ENCODE measurements at places on chromosomes 12 and 14.
A peak's percentile ranks its signal among the peaks of the same experiment; 100 is the strongest.

DNA sequence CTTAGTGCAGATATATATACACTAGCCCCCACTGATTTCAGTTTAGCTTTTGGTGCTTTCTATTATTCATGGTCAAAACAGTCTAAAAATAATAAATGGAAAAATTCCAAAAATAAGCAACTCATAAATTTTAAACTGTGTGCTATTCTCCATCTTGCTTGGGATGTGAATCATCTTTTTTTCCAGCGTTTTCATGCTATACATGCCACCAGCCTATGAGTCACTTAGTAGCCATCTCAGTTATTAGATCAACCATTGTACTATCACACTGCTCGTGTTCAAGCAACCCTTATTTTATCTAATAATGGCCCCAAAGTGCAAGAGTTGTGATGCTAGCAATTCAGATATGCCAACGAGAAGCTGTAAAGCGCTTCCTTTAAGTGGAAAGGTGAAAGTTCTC, 73.9 kb upstream of the KRR1 start:
- no peaks in the 10 kb centered on the region for H3K27me3 ChIP-seq
- H3K36me3 ChIP-seq = no peaks in the 10 kb centered on the region
- peak; percentile 85 for DNase-seq

DNA sequence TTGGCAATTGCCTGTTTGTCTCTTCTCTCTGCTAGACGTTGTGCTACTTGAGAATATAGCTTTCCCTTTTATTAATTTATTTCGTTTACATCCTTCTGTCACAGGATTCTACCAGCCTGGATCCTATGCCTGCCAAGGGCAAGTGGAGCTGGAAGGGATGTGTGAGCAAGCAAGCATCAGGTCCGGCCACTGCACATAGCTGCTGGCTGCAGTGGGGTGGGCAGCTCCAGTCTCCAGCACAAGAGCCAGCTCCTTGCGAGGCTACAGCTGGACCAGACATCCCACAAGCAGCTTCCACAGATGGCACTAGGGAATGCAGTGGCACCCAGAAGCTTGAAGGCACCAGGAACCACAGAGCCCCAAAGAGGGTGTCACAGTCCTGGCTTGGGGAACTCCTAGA, 225.0 kb downstream of the KCNC2 start:
- H3K27ac ChIP-seq = no peak overlapping the region
- DNase-seq = no peak
- H3K36me3 ChIP-seq = no peaks in the 10 kb centered on the region
- H3K4me1 ChIP-seq = no peaks in the 10 kb centered on the region
- no peaks in the 10 kb centered on the region for H3K27me3 ChIP-seq
- H3K4me3 ChIP-seq = no peak overlapping the region

DNA sequence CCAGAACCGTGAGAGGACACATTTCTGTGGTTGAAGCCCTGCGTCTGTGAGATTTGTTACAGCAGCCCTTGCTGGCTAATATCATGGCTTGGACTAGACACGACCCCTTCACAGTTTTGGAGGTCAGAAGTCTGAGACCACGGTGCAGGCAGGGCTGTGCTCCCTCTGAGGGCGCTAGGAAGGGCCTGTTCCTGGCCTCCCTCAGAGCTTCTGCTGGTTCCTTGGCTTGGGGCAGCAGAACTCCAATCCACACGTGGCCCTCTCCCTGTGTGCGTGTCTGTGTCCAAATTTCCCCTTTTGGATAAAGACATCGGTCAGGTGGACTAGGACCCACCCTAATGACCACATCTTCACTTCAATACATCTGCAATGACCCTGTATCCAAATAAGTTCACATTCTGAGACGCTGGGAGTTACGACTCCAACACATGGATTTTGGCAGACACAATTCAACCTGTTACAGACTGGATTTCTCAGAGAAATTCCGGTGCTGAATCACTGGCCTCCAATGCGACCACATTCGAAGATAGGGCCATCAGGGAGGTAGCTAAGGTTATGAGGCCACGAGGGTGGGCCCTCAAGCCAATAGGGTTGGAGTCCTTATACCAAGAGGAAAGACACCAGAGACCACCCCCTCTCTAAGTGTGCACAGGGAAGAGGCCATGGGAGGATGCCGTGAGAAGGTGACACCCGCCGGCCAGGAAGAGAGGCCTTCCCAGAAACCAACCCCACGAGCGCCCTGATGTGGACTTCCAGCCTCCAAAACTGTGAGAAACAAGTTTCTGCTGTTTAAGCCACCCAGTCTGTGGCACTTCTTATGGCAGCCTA, 43.6 kb upstream of the PPP2R5C start:
- no peaks in the 10 kb centered on the region for H3K36me3 ChIP-seq
- H3K27ac ChIP-seq = no peak overlapping the region
- H3K4me3 ChIP-seq = no peak overlapping the region
- peaks cover 21% of the 10 kb centered on the region for H3K27me3 ChIP-seq
- no peak for DNase-seq

GRCh38 chr14:87113286-87113685, 879.7 kb downstream of the GALC start:
- no peaks in the 10 kb centered on the region for H3K36me3 ChIP-seq
- no peak overlapping the region for H3K27ac ChIP-seq
- DNase-seq = no peak
- H3K27me3 ChIP-seq = no peaks in the 10 kb centered on the region
- no peak overlapping the region for H3K4me3 ChIP-seq
- H3K4me1 ChIP-seq = no peaks in the 10 kb centered on the region

DNA sequence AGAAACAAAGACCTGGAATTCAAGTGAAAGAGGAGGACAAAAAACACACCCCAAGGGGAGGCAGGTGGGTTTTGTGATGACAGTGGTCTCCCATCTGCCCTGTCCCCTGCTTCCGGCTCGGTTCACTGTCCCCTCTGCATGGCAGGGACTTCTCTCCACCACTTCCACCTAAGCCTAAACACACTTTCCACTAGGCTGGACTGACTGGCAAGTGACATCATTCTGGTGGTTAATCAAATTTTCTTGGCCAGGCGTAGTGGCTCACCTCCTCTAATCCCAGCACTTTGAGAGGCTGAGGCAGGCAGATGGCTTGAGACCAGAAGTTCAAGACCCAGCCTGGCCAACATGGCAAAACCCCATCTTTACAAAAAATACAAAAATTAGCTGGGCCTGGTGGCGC, 11.9 kb downstream of the PLEKHG6 start:
- peaks cover 2% of the 10 kb centered on the region for H3K36me3 ChIP-seq
- H3K27me3 ChIP-seq = no peaks in the 10 kb centered on the region
- H3K4me3 ChIP-seq = no peak overlapping the region
- H3K27ac ChIP-seq = peak overlapping the region; percentile 80
- peak; percentile 63 for DNase-seq

DNA sequence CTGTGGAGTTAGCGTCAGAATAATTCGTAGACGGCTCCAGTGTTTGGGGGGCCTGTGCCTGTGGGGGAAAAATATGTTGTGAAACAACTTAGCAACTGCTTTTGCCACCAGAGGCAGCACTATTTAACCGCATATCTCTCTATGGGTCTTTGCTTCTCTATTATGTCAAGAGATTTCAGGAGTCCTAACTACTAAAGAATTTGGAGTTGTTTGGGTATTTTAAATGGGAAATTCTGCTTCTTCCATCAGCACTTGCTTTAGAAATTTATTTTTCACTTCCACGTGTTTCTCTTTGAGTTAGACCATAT, 594 bp upstream of the CLEC14A start:
- H3K4me1 ChIP-seq = peaks cover 20% of the 10 kb centered on the region
- peak overlapping the region; percentile 27 for H3K4me3 ChIP-seq

GRCh38 chr14:72045885-72046284, 113.7 kb downstream of the RGS6 start:
- no peak overlapping the region for H3K27ac ChIP-seq
- no peak for DNase-seq
- no peaks in the 10 kb centered on the region for H3K36me3 ChIP-seq
- H3K4me3 ChIP-seq = no peak overlapping the region

DNA sequence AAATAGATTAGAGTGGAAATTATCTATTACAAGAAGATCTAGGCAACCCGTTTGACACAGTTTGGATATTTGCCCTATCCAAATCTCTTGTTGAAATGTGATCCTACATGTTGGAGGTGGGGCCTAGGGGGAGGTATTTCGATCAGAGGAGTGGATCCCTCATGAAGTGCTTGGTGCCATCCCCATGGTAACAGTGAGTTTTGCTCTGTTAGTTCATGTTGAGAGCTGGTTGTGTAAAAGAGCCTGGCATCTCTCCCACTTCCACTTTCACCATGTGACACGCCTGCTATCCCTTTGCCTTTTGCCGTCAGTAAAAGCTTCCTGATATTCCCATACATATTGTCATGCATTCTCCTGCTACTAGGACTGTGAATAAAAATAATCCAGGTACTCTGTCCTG, 66.4 kb upstream of the FLRT2 start:
- H3K27ac ChIP-seq = no peak overlapping the region
- no peaks in the 10 kb centered on the region for H3K36me3 ChIP-seq
- no peak overlapping the region for H3K4me3 ChIP-seq
- H3K4me1 ChIP-seq = no peaks in the 10 kb centered on the region
- no peaks in the 10 kb centered on the region for H3K27me3 ChIP-seq

DNA sequence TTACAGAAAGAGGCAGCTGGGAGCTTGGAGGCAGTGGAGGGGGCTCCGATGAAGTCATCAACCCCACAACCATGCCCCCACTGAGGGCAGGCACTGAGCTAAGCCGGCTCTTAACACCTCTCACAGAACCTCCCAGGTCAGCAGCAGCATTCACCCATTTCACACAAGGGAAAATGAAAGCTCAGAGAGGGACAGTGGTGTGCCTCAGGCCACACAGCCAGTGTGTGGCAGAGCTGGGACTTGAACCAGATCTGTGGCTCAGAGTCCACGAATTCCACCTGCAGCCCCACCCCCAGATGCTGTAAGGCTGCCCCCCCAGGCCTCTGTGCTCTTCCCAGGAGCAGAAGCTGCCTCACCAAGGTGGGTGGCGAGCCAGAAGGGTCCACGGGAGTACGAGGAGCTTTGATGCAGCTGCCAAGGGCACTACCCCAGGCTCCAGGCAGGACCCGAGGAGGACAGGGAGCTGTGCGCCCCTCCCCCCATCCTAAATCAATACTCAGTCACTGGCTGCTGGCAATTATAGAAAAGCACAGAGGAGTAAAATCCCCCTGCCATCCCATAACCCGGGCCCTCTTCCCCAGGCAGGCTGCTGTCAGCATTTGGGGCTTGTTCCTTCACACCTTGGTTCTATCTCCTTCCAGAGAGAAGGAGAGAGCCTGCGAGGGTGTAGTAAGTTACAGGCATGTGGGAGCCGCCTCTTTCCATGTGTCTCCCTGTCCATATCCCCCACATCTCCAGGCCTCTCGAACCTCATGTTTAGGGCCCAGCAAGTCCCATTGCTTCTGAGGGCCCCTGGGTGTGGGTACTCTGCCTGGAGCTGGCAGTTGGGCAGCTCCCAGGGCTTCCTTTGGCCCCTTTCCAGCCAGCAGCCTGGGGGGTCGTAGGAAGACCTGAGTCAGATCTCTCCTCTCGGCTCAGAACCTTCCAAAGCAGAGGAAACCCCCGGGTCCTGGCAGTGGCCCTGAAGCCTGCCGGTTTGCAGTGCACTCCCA, 47.6 kb downstream of the FAM222A start:
- H3K36me3 ChIP-seq = no peaks in the 10 kb centered on the region
- no peaks in the 10 kb centered on the region for H3K4me1 ChIP-seq
- H3K27ac ChIP-seq = no peak overlapping the region
- H3K4me3 ChIP-seq = no peak overlapping the region
- no peaks in the 10 kb centered on the region for H3K27me3 ChIP-seq

- no peak overlapping the region for H3K27ac ChIP-seq
- no peaks in the 10 kb centered on the region for H3K27me3 ChIP-seq
- H3K36me3 ChIP-seq = no peaks in the 10 kb centered on the region
- DNase-seq = no peak
- no peak overlapping the region for H3K4me3 ChIP-seq
- no peaks in the 10 kb centered on the region for H3K4me1 ChIP-seq
These were observed 28.5 kb upstream of the ANKRD9 start for GRCh38 chr14:102537981-102538601.

- H3K4me3 ChIP-seq = no peak overlapping the region
- no peak for DNase-seq
- no peaks in the 10 kb centered on the region for H3K36me3 ChIP-seq
- peaks cover 6% of the 10 kb centered on the region for H3K4me1 ChIP-seq
These were observed 49.2 kb upstream of the PRICKLE1 start for GRCh38 chr12:42638697-42639096.

GRCh38 chr14:30227876-30228275, 300.2 kb upstream of the PRKD1 start:
- H3K27me3 ChIP-seq = no peaks in the 10 kb centered on the region
- H3K4me1 ChIP-seq = peaks cover 43% of the 10 kb centered on the region
- H3K27ac ChIP-seq = peak overlapping the region; percentile 52
- DNase-seq = peak; percentile 75
- H3K4me3 ChIP-seq = no peak overlapping the region

GRCh38 chr12:14995583-14996425, 23.0 kb downstream of the PDE6H start:
- DNase-seq = peak; percentile 81
- no peak overlapping the region for H3K27ac ChIP-seq
- H3K4me3 ChIP-seq = no peak overlapping the region
- no peaks in the 10 kb centered on the region for H3K27me3 ChIP-seq
- H3K36me3 ChIP-seq = no peaks in the 10 kb centered on the region
- no peaks in the 10 kb centered on the region for H3K4me1 ChIP-seq

DNA sequence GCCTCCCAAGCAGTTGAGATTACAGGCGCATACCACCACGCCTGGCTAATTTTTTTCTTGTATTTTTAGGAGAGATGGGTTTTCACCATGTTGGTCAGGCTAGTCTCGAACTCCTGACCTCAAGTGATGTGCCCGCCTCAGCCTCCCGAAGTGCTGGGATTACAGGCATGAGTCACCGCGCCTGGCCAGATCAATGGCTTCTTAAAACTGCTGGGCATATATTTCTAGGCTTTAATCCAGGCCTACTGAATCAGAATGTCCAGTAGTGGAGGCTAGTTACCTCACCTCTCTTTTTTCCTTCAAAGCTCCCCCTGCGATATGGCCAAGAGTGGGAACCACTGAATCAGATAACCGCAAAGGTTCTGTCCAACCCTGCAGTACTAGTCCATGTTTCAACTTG, 17.1 kb downstream of the POU6F1 start:
- no peak overlapping the region for H3K4me3 ChIP-seq
- no peak overlapping the region for H3K27ac ChIP-seq
- DNase-seq = no peak

GRCh38 chr12:108622421-108622820, 11.3 kb downstream of the SELPLG start:
- no peak overlapping the region for H3K4me3 ChIP-seq
- H3K27ac ChIP-seq = peak overlapping the region; percentile 56
- H3K27me3 ChIP-seq = no peaks in the 10 kb centered on the region
- peak; percentile 76 for DNase-seq

DNA sequence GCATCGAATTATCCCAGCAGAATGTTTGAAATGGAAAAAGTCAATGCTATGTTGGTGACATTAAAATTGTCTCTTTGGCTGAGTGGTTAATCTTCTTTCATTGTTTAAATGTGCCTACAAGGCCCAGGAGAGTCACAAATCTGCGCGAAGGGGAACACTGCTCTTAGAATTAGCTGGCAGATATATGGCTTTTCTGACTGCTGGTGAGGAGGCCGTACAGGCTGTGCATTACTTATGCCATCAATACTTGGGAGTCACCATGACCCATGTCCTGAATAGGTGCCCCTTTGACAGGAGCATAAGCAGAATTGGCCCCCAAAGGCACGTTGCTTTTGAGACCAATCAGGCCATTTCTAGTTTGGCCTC, 521.5 kb downstream of the FUT8 start:
- no peaks in the 10 kb centered on the region for H3K27me3 ChIP-seq
- H3K36me3 ChIP-seq = no peaks in the 10 kb centered on the region
- DNase-seq = no peak
- no peak overlapping the region for H3K4me3 ChIP-seq
- no peak overlapping the region for H3K27ac ChIP-seq

All from endothelial cell of umbilical vein (primary cell).